ENCODE measurements at places on chromosomes 7 and 10.

DNA sequence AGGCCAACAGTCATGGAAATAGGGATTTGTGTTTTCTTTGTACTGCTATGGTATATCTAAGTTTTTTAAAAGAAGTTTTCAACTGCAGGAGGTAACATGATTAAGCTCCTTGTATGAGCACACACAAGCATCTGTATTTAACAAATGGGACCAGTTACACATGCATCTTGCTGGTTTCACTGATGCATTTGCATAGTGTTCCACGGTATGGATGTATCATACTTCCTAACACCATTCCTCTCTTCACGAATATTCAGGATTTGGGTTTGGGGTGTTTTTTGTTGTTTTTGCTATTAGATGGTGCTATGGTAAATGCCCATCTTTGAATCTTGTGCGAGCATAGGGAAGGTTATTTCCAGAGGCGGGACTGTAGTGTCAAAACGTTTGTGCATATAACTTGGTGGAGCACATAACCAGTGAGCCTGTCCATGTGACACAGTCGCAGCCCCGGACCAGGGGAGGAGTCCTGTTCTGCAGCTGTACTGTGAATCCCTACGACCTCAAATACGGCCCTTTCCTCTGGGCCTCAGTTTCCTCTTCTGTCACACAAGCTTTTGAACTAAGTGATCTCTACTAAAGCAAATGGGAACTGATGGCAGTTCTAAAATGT, 1.9 kb downstream of the H2BK1 start:
- no peak for DNase-seq
- H3K4me1 ChIP-seq, result peaks cover 23% of the 10 kb centered on the region
- no peak overlapping the region for H3K27ac ChIP-seq
- H3K4me3 ChIP-seq, result no peak overlapping the region

- H3K27ac ChIP-seq, result no peak overlapping the region
- no peaks in the 10 kb centered on the region for H3K27me3 ChIP-seq
- peaks cover 16% of the 10 kb centered on the region for H3K4me1 ChIP-seq
- H3K36me3 ChIP-seq, result peaks cover 53% of the 10 kb centered on the region
- no peak for DNase-seq
- H3K4me3 ChIP-seq, result no peak overlapping the region
These were observed 116.6 kb upstream of the SAMD8 start for GRCh38 chr10:74994854-74995253.

- H3K36me3 ChIP-seq, result no peaks in the 10 kb centered on the region
- no peak overlapping the region for H3K4me3 ChIP-seq
- no peaks in the 10 kb centered on the region for H3K4me1 ChIP-seq
- H3K27me3 ChIP-seq, result peaks cover 45% of the 10 kb centered on the region
- no peak for DNase-seq
These were observed 135.8 kb downstream of the RAMP3 start for GRCh38 chr7:45293295-45293942.

GRCh38 chr7:79290841-79291497, 162.5 kb downstream of the MAGI2 start:
- no peaks in the 10 kb centered on the region for H3K27me3 ChIP-seq
- H3K36me3 ChIP-seq, result no peaks in the 10 kb centered on the region
- no peak overlapping the region for H3K27ac ChIP-seq
- H3K4me3 ChIP-seq, result no peak overlapping the region
- no peak for DNase-seq

GRCh38 chr7:682810-683209, 43.7 kb upstream of the DNAAF5 start:
- H3K36me3 ChIP-seq, result peaks cover 78% of the 10 kb centered on the region
- H3K4me3 ChIP-seq, result no peak overlapping the region
- no peak for DNase-seq
- H3K27me3 ChIP-seq, result no peaks in the 10 kb centered on the region
- H3K4me1 ChIP-seq, result no peaks in the 10 kb centered on the region

DNA sequence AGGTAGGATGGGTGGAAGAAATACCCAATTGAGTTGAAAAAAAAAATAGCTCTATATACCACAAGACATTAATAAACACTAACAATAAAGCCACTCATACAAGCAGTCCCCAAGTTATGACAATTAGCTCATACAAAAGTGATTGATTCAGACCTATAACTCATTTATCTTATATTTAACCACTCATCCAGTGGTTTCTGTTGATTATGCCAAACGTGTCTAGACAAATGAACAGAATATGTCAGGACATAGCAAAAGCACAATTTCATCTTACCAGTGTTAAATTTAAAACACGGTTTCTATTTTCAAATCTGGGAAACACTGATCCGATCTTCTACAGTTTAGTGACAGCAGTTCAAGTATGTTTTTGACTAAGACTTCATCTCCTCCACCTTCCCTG, 17.0 kb downstream of the ABI1 start:
- DNase-seq, result no peak
- H3K4me1 ChIP-seq, result peaks cover 65% of the 10 kb centered on the region
- H3K27ac ChIP-seq, result peak overlapping the region; percentile 30
- H3K27me3 ChIP-seq, result no peaks in the 10 kb centered on the region

DNA sequence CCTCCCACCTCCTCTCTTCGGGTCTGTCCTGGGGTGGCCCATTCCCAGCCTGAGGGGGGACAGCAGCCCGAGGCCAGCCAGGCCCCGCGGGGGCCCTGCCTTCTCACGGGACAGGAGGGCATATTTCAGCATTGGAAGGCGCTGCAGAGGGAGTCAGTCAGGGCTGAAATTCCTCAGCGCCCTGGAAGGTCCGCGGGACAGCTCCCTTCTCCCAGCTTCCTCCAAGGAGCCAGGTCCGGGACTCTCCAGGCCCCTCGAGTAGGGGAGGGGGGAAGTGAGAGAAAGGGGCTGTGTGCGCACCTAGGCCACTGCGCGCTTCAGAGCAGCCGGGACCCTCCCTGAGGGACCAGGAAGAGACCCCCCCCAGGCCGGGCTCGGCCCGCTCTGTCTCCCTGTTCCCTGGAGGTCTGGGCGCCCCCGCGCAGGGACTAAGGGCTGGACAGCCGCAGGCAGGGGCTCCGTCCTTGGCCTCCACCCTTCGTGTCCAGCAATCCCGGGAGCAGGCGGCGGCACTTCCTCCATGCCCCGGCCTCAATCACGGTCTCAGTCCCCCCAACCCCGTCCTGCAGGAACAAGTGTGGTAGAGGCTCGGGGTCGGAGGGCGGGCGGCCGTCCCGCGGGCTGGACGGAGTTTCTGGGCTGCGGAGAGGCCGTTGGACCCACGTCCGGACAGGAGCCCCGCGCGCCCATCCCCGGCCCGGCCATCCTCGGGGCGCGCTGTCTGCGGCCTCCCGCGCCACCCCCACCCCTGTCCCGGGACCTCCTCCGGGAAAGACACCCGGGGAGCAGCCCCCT, 6.0 kb upstream of the ELFN1 start:
- peaks cover 11% of the 10 kb centered on the region for H3K4me1 ChIP-seq
- peaks cover 53% of the 10 kb centered on the region for H3K27me3 ChIP-seq
- peak; percentile 31 for DNase-seq
- H3K4me3 ChIP-seq, result no peak overlapping the region
- H3K27ac ChIP-seq, result no peak overlapping the region
- H3K36me3 ChIP-seq, result no peaks in the 10 kb centered on the region

- DNase-seq, result peak; percentile 36
- H3K4me3 ChIP-seq, result peak overlapping the region; percentile 3
- H3K27ac ChIP-seq, result no peak overlapping the region
- peaks cover 52% of the 10 kb centered on the region for H3K4me1 ChIP-seq
- H3K27me3 ChIP-seq, result peaks cover 93% of the 10 kb centered on the region
These were observed 5.1 kb downstream of the TLX1 start for GRCh38 chr10:101136007-101136707.

DNA sequence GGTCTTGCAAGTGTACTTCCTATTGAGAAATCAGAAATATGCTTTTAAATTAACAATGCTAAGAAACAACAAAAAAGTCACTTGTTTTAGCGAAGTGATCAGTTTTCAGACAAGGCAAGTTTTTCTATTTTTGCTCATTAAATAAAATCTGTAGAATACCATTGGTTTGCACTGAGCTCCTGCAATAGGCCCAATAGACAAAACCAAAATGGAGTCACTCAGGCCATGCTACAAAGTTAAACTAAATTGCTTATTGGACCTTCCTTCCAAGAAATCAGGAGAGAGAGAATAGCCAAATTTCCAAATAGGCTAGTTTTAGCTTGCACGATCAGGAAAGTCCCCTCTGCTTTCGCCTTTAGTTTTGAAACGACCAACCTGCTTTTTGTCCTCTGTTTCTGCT, 73.4 kb upstream of the SLC13A1 start:
- H3K4me1 ChIP-seq, result no peaks in the 10 kb centered on the region
- DNase-seq, result no peak
- H3K36me3 ChIP-seq, result no peaks in the 10 kb centered on the region
- no peaks in the 10 kb centered on the region for H3K27me3 ChIP-seq

GRCh38 chr10:103792547-103792946, 62.8 kb downstream of the SH3PXD2A start:
- no peak for DNase-seq
- H3K27me3 ChIP-seq, result no peaks in the 10 kb centered on the region
- H3K27ac ChIP-seq, result no peak overlapping the region
- no peak overlapping the region for H3K4me3 ChIP-seq
- H3K4me1 ChIP-seq, result peaks cover 6% of the 10 kb centered on the region

GRCh38 chr7:143018931-143019330, 8.0 kb downstream of the OR9A2 start:
- no peak overlapping the region for H3K4me3 ChIP-seq
- H3K4me1 ChIP-seq, result no peaks in the 10 kb centered on the region
- H3K27ac ChIP-seq, result no peak overlapping the region
- peaks cover 7% of the 10 kb centered on the region for H3K27me3 ChIP-seq
- no peak for DNase-seq
- no peaks in the 10 kb centered on the region for H3K36me3 ChIP-seq

DNA sequence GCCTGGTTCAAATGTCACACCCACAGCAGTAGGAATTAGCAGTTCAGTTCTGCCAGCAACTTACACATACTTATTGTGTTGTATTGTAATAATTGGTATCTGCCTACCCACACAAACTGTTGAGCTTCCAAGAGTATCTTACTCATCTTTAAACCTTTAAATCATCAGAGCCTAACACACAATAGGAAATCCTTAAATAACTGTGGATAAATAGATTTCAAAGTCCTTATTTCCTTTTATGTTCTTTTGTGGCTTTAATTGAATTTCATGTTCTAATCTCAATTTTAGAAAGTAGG, 3.9 kb downstream of the CASD1 start:
- no peak for DNase-seq
- peaks cover 36% of the 10 kb centered on the region for H3K36me3 ChIP-seq
- H3K27me3 ChIP-seq, result no peaks in the 10 kb centered on the region
- no peak overlapping the region for H3K27ac ChIP-seq
- peaks cover 56% of the 10 kb centered on the region for H3K4me1 ChIP-seq
- no peak overlapping the region for H3K4me3 ChIP-seq

Measured in activated T-cell treated with anti-CD3 and anti-CD28 coated beads, Interleukin-2, amount 50 U/mL, for 24 hours (primary cell).